ENCODE measurements at places on chromosomes 6 and 20.

DNA sequence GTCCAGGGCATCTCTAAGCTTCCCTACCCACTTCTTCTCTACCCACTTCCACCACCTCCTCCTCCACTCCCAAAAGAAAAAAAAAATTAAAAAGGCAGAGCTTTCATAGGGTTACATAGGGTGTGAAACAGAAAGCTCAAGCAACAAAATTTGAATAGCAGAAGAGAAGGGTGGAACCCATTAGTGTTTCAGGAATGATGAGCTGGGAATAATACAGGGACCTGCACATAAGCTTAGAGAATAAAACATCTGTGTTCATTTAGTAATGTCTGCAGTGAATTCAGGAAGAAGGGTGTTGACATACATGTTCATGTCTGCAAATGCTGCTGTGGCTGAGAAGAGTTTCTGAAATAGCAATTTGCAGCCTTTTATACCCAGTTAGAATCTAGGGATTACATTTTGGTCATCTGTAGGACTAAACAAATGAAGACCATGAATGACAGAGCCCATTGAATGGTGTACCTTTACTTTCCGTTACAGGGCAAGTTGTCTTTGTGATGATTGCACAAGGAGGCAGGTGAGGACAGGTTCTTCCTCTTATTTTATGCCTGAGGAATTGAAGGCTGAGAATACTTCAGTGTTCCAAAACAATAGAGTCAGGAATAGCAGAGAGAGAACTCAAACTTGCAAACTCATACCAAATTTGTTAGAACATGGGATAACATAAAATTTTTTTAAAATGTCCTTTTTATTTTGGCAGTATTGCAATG, 975.1 kb downstream of the TFAP2A start:
- no peak for DNase-seq

- no peak for DNase-seq
These were observed at the start of gene POM121L2 for GRCh38 chr6:27312146-27312949. Gene POM121L2, minus strand, starts transcription at chr6:27312273. Its CDS starts 103 bp downstream, at chr6:27312170.

DNA sequence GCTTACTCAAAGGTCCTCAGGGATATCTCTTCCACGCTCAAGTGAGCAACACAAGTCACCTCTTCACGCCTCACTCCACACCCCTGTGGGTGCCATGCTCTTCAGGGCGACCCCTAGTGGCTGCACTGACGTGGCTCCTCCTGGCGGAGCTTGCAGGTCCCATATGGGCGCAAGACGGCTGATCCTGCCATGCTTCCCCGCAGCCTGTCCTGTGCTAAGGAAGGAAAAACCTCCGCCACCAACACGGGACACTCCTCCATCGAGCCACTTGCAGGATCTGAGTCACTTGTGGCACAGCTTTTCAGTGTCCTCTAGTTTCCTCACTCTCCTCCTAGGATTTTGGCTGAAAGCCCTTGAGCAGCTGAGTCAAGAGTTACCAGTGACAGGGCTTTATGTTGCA, 90.7 kb downstream of the KHDC1L start:
- no peak for DNase-seq

- DNase-seq = no peak
These were observed 60.9 kb upstream of the CD2AP start for GRCh38 chr6:47416396-47417345.

GRCh38 chr6:128371136-128371535, 149.3 kb downstream of the PTPRK start:
- no peak for DNase-seq

DNA sequence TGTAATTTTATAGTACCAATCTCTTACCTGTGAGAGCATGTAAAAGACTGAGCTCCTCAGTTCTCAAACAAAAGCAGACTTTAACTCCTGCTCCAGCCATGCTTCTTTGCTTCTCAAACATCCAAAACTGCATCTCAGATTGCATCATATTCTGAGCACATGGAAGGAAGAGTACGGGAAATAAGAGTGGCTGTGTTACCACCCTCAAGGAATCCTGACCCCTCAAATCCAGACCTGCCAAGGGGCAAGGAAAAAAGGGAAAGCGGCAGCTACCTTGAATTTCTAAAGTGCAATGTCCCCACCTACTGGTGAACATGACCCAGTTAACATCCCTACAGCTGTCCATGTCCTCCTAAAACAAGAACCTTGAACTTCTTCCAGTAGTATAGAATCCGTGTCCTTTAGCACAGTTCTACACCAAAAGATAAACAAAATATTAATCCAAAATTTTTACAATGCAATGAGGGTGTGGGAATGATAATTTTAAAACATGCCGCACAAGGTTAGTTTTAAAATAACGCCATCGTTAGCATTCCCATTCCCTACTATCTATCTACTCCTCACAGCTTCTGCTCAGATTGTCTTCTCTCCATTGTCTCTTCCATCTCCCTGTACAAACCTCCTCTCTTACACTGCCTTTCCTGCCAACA, 34.1 kb upstream of the HLA-DQB1 start:
- DNase-seq = no peak

DNA sequence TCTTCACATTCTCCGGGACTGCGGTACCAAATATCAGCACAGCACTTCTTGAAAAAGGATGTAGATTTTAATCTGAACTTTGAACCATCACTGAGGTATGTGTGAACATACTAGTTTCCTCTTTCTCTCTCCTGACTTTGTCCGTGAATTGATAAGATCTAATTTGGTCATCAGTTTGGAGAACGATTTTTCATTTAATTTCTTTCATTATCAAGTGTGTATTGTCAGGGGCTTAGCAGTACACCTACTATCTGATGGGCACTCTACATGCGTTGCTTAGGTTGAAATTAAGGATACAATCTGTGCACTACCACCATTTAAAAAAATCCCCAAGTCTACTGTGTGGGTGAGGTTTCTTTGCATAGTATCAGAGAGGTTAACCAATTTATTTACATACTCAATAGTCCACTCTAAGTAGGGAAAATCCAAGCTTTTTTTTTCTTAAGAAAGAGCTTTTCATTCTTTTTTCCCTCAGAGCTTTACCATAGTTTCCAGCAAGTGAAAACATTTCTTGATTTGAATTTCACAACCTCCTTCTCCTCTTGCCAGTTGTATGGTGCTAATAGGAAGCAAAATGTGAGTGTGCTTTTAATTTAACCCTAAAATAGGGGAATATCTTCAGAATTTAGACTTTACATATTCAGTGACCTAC, 105.4 kb upstream of the ESR1 start:
- no peak for DNase-seq

DNA sequence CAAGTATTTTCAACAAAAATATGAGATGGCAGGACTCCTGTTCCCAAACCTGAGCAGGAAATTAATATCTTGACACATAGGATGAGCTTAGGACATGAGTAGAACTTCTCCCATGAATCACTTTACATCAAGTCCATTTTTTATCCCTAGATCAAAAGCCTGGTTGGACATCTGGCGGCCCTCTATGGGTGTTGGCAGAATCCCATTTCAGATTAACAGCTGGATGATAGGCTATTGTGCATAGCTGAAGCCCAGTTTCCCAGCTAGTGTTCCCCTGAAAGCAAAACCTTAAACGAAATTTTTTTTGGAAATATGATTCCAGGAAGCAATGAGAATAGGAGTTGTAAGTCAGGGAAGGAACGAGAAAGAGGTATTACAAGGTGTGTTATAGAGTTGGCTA, 449.4 kb upstream of the CHD6 start:
- no peak for DNase-seq

DNA sequence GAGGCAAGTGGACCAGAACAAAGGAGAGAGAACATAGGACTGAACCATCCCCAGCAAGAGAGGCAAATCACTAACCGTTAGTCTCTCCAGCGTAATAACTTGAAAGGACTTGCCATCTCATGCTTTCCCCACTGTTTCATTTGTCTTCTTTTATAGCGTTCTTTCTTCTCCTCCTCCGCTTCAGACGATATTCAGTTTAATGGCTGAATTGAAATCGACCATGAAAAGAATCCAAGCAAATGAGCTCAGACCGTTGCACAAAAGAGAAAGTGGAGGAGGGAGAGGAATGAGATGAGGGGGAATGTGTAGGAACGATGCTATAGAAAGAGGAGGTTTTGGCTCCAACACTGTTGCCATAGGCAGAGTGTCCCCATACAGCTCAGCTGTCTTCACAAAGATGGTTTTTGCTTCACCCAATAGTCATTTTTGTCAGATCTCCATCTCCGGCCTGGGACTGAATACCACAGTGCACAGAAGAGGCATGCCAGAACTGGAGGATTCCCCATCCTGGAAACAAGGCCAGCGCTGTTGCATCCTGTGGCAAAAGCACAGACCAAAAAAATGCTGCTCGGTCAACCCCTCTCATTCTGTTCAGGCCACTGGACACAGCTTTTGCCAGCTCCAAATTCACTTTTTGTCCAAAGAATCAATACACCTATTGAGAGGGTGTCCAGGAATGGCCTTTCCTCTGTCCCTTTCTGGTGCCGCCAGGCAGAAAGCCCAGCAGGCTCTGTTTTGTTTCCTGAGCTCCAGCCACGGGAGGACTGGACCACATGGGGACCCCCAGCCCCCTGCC, 176.1 kb downstream of the ID4 start:
- DNase-seq = no peak

- DNase-seq = no peak
These were observed 98.7 kb downstream of the COL21A1 start for GRCh38 chr6:56148488-56149186.

DNA sequence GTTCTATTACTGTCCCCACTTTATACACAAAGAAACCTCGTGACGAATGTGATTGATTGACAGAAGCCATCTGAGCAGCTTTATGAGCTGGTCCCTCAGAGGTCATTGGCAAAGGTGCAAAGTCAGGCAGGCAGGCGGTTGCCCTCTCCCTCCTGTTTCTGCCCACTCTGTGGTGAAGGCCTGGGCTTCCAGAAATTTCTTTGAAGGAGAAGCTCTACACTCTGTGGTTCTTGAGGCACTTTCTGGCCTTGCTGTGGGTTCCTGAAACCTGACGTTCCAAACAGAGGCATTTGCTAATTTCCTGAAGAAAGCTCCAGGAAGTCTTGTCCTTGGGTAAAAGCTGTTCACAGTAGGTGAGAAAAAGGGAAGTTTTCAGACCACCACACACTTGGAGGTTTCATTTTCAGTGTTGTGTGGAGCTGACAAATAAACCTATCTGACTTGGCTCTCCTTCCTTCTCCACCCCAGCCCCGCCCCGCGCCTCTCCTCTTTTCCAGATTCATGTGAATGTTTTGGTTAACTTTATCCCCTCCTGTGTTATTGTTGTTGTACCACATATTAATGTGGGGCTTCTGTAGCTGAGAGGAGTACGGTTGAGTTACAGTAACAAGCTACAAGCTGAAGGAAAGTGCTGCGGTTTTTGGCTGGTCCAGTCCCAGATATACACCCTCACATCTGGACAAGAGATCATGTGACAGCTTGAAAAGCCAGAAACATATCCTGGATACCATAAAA, 274.1 kb downstream of the CLIC5 start:
- DNase-seq = no peak

Data from NCI-H1694 (cell line).